ENCODE measurements at places on chromosomes 4 and X.

DNA sequence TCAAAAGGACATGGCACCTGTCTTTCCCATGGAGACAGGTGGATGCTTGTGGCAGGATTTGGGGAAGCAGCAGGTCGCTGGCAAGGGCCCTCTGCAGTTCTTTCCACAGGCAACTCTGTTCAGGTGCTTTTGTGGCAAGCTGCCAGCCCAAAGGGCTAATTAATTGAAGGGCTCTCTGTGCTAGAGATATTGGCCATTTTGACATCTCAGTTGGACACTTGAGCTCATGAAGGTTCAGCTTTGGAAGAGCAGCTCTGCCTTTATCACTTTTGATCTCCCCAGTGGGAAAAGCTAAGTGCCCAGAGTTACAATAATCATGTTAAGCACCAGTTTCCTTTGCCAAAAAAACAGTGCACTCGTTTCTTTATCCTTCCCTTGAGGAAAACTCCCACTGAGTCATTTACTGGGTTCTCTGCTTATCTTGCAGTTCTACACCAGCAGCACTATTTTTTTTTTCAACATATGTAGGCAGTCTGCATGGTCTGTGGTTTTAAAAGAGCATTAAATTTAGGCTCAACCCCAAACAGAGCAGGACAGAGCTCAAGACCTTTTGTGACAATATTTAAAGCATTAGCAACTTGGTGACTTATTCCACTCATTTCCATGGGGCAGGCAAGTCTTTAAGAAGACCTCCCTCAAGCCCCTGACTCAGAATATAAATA is 336.4 kb upstream of the RASGEF1B start:
- DNase-seq = no peak

- DNase-seq = no peak
Measured at GRCh38 chr4:145861336-145862318, 77.0 kb downstream of the ZNF827 start.

- DNase-seq = no peak
Measured at GRCh38 chr4:36675436-36675835, 394.0 kb downstream of the DTHD1 start.

DNA sequence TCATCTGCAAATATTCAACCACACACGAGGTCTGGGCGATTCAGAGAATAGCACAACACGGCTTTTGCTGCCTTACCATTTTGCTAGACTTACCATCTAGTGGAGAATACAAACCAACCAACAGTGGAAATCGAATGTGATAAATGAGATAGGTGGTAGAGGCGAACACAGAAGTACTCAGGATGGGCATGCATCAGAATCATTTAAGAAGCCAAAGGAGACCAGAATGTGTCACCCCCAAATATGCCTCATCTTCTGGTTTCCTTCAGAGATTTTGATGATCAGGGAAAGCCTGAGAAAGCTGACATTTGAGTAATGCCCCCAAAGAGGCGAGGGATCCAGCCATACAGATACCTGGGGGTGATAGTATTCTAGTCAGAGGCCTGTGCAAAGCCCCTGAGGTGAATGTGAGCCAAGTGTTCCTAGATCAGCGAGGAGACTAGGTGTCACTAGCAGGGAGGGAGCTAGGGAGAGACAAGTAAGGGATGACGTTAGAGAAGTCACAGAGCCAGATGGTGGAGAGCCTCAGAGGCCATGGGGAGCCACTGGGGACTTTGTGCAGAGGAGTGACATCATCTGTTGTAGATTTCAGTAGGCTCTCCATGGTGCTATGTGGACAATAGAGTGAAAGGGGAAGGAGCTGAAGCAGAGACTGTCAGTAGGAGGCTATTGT is 1.7 kb downstream of the MTMR1 start:
- no peak for DNase-seq

DNA sequence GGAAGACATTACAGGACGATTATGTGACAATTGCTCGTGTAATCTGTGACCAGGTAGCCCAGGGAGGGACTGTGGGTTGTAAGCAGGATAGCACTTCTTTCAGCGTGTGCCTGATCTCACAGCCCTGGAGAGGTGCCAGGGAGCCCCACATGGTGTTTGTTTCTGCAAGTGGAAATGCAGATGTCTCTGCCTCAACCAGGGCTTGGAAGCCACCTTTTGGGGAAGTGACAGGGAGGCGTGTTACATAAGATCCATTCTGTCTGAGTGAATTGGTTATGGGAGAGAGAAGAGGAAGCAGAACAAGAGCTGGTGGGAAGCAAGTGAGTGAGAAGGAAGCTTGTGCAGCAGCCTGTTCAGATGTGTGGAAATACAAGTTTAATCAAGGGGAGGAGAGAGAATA is 104.5 kb upstream of the GATB start:
- DNase-seq = no peak

GRCh38 chrX:131841496-131842437 is 181.3 kb upstream of the STK26 start:
- DNase-seq = no peak

DNA sequence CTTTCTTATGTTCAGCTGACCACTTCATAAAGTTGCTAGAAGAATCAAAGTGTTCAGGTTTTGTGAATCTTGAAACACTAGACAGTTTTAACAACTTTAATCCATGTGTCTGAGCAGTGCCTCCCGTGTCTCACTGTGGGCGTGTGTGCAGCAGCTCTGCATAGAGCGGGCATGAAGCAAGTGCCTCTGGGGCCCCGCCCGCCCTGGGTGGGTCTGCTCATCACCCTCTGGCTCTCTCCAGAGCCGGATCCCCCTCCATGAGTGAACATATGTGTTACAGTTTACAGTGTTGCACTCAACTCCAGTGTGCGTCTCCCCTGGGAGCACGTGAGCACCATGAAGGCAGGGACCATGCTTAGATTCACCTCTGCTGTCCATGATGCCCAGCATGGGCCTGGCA is 37.6 kb upstream of the CRMP1 start:
- DNase-seq = no peak

- DNase-seq = no peak
Measured at GRCh38 chrX:1226249-1226648, 13.8 kb upstream of the CRLF2 start.

GRCh38 chr4:120819805-120820437 is 102.6 kb downstream of the PRDM5 start:
- no peak for DNase-seq

DNA sequence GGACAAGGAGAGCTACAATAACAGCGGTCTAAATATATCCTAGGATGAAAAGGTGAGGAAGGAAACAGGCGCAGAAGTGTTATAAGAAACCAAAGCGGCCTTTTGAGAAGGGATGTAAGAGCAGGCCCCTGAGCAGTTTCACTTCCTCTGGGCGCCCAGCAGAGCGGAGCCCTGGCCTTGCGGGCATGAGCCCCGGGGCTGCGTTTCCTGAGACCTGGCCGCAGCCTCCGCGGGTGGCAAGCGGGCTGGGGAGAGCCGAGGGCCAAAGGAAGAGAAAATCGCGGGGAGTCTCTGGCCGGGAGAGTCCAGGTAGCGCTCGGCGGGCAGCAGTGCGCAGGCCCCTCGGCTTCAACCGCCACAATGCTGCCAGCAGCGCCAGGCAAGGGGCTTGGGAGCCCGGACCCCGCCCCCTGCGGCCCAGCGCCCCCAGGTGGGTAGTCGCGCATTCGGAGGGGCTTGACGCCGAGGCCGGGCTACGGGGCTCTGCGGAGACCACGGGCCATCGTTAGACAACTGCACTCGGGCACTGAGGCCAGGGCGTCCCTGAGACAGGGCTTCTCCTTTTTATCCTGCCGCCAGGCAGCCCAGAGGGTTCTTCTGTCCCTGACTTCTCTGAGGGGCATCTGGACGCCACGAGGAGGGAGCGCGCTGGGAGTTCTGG is at the start of gene BANK1:
TSS of gene BANK1 (plus strand) at position 210 of the 661 bp plus-strand sequence. CDS start at position 361, 151 bp downstream.
- no peak for DNase-seq

DNA sequence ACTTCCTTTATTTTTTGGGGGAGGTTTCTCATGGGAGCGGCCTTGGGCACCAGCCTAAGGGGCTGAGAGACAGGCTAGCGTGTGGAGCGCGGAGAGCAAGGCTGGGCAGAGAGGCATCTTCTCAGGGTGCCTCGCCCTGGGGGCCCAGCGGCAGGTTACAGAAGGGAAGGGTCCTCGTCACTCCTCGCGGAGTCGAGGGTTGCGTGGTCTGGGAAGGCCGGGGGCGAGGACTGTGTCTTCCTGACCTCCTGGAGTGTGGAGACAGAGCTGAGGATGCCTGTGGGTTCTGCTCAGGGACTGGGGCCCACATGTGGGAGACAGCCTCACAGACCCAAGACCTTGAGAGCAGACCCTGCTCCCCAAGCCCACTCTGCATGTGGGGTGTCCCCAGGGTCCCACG is 79.6 kb upstream of the LRPAP1 start:
- no peak for DNase-seq

Data from epithelial cell of proximal tubule (primary cell).